CD4-positive, alpha-beta T cell (primary cell): ENCODE measurements at places on chromosomes 5 and 9. TPM values are rescaled to one million over a fixed set of nuclear protein-coding genes. Genes with fewer than 3 reads are reported as not detected.

- no peak for DNase-seq
Measured at GRCh38 chr5:5278815-5279381, 138.8 kb downstream of the ADAMTS16 start.

DNA sequence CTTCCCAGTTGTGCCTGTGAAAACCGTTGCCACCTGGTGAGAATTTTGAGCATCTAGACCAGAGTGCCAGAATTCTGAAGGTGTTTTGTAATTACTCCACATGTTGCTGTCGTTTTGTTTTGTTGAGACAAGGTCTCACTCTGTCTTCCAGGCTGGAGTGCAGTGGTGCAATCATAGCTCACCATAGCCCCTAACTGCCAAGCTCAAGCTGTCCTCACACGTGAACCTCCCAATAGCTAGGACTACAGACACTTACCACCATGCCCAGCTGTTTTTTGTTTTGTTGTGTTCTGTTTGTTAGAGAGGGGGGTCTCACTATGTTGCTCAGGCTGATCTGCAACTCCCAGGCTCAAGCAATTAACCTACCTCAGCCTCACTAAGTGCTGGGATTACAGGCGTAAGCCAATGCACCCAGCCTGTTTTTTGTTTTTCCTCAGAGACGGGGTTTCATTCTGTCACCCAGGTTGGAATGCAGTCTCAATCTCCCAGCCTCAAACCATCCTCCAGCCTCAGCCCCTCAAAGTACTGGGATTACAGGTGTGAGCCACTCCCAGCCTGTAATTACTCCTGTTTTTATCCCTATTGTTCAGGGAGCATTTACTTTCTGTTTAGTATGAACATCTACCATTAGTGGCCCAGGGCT is 121.1 kb upstream of the DMRT1 start:
- no peak for DNase-seq

DNA sequence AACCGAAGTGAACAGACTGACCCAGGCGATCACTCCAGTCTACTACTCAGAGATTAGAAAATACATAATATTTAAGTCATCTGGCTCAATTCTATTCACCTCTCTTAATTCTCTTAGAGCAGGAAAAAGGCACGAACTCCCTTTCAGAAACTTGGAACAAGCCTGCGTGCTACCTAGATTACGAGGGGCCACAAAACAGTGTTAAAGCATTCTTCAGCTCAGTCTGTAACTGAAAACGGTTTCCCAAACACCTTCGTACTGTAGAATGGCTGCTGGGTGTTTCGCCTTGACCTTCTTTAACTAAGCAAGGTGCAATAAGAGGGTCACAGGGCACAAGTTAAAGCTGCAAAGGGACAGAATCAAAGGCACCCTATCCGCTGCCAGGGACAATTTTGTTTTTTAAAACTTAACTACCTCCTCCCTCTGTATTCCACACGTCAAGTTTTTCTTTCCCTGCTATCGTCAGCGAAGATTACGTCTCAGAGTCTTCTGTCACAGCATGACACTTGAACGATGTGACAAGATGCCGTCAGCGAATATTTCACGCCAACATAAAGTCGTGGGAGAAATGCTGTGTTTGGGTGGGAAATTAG is 687 bp downstream of the LYSMD3 start:
- no peak for DNase-seq

DNA sequence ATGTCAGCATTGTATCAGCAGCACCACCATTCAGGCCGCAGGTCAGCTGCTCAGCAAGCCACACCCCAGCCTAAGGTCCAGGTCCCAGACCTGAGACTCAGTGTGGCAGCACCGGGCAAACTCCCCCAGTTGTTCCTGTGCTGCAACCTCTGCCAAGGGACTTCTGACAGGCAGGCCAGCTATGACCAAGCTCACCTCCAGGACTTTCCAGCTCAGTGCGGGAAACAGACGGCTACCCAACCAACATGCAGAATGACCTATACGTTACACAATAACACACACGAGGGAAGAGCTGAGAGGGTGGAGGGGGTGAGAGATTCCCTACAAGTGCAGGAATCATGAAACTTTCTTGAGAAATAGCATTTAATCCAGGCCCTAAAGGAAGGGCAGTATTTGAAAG is 143.7 kb downstream of the FSTL4 start:
- no peak for DNase-seq

TMEFF1 gene
- total RNA-seq, result not detected

DNA sequence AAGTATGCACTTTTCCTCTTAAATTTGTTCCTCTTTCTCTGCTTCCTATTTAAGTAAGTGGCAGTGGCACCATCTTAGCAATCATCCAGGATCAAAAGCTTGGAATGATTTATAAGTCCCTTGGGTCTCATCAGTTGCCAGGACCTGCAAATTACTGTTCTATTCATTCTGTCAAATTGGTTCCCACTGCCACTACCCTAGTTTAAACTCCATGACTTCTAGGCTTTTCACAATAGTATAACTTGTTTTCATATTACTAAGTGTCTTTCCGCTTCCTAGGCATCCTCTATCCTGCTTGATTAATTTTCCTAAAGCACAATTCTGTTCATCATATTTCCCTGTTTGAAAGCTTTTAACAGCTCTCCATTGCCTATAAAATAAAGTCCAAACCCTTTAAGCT is 363.9 kb upstream of the MEF2C start:
- DNase-seq, result no peak

GRCh38 chr5:67680099-67680498 is 483.5 kb upstream of the CD180 start:
- DNase-seq, result no peak

MSX2 gene
- 0.31 TPM for total RNA-seq
